Amygdala (tissue), 56 donors: ENCODE measurements at places on chromosomes 1 and 21.

GRCh38 chr1:15762546-15762945, 4.0 kb downstream of the FBLIM1 start:
- no peak for DNase-seq

GRCh38 chr1:185213091-185213490, 56.1 kb downstream of the SWT1 start:
- DNase-seq = no peak

DNA sequence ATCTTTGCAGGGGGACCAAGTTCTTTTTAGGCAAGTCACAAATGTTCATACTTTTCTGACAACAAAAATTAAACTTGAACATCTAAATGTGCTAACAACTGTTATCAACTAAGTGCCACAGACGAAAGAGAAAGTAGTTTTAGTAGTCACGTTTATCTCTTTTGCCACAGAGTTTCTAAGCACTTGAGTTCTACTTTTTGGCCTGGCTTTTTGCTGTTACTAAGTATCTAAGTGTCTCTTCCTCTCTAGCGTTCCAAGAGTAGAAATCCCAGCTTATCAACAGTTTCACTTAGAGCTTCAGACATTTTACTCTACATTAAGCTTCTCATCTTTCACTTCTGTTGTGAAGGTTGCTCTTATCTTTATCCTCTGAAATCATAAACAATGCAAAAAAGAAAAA, 34.2 kb downstream of the GATAD2B start:
- no peak for DNase-seq

DNA sequence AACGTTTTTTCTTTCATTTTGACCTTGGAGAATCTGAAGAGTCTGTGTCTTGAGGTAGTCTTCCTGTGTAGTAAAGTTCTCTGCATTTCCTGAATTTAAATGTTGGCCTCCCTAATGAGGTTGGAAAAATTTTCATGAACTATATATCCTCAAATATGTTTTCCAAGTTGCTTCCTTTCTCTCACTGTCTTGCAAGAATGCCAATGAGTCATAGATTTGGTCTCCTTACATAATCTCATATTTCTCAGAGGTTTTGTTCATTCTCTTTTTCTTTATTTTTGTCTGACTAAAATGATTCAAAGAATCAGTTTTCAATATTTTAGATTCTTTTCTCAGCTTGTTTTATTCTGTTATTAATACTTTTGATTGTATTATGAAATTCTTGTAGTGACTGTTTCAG, 87.6 kb downstream of the DRAM2 start:
- DNase-seq = no peak

DNA sequence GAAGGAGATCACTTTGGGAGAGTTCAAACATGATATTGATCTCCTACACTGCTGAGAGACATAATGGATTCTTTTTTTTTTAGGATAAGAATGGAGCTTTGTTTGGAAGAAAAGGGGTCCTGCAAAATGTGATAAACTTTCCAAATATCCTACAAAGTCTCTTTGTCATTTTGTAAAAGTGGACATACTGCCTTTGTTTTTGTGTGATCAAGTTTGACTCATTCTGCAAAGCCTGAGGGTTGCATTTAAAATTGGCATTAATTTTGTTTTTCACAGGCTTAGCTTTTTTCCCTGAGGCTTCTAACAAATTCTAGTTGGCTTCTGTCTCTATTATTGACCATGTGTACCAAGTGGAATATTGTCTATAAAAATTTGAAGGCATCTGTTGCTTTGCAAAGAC, 113.2 kb downstream of the AK5 start:
- no peak for DNase-seq

DNA sequence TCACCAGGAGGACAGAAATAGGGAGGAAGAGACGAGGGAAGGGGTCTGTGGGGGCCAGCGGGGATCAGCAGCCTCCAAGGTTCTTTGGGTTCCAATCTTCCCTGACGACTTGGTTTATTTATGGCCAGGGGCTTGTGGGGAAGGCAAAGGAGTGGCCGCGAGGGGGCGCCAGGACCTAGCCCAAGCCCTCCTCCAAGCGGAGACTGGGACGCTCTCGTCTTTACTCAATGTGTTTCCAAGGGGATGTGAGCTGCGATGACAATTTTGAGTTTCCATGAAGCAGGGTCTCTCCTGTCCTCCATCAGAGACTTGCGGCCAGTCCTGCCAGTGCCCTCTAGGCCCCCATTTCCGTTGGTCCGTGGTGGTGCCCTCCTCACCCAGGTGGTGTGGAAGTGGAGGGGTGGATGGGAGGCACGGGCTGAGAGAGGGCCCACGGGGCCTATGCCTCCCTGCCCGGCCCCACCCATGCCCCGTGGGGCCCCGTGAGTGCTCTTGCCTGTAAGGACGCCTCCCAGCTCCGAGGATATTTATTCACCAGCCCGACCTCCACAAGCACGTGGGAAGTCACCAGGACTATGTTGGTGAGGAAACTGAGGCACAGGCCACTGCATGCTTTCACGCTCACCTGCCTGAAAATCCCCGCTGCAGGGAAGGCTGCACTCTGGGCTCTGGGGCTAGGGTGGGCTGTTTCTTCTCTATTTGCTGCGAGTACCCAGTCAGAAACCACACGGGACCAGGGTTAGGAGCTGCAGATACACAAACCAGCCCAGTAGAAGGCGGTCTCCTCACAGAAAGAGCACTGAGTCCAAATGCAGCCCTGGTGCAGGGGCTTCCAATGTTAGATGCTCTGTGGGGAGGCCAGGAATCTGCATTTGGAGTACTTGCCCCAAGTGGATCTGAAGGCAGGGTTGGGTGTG, 26.5 kb downstream of the DMRTB1 start:
- peak; percentile 49 for DNase-seq

GRCh38 chr1:114522264-114522575, 11.2 kb upstream of the TRIM33 start:
- DNase-seq = no peak

DNA sequence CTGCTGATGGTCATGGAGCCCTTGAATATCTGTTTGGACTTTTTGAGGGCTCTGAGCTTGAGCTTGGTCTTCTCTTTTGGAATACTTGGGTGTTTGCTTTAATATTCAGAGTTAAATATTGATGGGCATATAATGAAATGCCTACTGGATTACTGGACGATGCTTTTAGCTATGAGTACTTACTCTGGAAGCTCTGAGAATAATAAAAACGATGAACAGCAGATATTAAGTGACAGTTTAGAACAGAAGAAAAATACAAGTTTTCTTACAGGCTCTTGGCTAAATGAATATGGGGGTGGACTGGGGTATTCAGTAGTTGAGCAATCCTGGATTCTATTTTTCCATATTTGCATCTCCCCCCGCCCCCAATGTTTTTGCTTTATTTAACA, 20.7 kb downstream of the GALNT2 start:
- no peak for DNase-seq

DNA sequence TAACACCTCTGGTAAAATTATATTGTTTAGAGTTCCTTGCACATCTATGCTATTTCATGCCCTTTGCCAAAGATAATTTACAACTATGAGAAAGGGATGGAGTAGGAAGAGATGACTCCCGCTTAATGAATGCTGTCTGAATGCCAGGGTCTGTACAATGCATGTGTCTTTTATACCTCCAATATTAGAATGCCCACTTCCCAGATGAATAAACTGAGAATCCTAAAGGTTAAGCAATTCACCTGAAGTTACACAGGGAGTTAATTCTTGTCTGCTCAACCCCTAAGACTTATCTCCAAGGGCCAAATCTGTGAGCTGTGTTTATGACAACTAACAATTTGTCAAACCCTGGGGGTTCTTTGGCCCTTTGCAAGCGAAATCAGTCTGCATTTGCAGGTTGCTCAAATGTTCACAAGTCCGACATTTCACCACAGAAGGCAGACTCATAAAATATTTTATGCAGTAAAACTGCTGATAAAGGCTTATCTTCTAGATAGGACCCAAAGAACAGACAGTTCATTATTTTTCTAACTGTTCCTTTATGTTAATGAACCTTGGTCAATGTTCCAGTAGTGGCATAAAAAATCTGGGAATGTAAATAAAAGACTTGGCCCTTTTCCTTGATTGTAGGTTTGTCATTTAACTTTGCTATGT, 50.2 kb upstream of the ATP1A1 start:
- no peak for DNase-seq

- no peak for DNase-seq
These were observed 73.2 kb downstream of the OBSCN start for GRCh38 chr1:228280961-228281591.
